Activated CD4-positive, alpha-beta T cell treated with anti-CD3 and anti-CD28 coated beads, Interleukin-2, amount 50 U/mL, for 1 hour (primary cell): ENCODE measurements at places on chromosomes 7 and 10.

- no peak for DNase-seq
These were observed 9.9 kb upstream of the PRKAG2 start for GRCh38 chr7:151886783-151887182.

DNA sequence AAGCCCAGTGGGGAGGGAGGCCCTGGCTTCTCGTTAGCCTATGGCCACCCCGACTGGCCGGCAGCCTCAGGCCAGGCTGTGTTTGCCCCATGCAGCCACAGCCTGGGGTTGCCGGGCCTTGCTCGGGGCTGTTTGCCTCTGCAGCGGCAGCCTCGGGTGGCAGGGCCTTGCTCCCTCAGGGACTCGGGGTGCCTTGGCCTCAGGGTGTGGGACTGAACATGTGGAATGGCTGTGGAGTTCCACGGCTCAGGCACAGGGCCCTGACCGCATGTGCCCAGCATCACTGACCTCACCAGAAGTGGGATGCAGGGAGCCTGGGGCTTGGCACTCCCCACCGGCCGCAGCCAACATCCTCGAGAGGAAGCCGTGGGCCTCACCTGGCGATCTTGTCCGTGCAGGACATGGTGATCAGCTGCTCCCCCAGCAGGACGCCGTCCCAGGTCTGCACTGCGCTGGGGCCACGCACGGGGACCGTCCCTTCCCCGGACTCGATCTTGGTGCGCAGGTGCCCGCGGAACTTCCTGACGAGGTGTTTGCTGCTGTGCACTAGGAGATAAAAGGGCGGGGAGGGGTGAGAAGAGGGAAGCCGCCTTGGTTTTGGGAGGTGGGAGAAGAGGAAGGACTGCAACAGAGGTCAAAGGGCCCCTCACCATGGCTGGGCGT is 160.5 kb downstream of the WDR37 start:
- DNase-seq: no peak

DNA sequence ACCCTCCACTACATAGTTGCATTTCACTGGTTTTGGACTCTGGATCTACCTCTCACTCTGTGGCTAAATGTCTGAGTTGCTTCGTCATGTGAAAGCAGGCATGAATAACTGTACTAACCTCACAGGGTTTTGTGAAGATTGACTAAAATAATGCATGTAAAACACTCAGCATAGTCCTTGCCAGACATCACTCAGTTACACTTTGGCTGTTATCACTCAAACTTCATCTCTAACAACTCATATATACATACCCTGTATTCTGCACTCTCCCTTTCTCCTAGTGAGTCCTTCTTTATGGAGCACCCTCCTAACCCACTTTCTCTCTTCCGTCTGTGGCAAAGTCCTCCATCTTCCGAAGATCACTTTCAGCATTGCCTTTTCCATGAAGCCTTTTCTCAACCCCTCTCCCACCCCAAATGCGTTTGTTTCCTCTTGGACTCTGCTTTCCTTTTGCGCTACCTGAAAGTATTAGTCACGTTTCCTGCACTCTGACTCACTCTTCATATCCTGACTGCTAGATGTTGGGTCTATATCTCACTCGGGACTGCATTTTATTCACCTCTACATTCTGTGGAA is 72.6 kb downstream of the OSBPL3 start:
- DNase-seq: no peak

- DNase-seq: no peak
These were observed 150.4 kb upstream of the CHRM2 start for GRCh38 chr7:136717910-136718557.
